H7 (cell line): ENCODE measurements at places on chromosomes 2 and 18. TPM values are rescaled to one million over a fixed set of nuclear protein-coding genes. Genes with fewer than 3 reads are reported as not detected.

- DNase-seq: no peak
These were observed 46.1 kb upstream of the CELF4 start for GRCh38 chr18:37611614-37612279.

DNA sequence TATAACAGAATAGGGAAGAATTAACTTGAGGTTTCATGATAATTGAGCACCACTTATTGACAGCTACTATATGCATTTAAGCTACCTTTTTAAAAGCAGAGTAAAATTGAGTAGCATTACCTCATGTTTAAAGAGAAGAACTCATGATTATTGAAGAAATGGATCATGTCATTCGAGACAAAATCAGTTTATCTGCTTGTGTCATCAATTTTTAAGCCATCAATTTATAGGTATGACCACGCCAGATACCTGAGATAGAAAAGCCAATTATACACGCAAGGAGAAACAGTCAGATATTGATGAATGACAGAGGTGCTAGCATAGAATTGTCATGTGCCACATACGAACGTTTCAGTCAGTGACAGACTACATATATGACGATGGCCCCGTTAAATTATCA is 28.4 kb downstream of the DSG2 start:
- no peak for DNase-seq

DNA sequence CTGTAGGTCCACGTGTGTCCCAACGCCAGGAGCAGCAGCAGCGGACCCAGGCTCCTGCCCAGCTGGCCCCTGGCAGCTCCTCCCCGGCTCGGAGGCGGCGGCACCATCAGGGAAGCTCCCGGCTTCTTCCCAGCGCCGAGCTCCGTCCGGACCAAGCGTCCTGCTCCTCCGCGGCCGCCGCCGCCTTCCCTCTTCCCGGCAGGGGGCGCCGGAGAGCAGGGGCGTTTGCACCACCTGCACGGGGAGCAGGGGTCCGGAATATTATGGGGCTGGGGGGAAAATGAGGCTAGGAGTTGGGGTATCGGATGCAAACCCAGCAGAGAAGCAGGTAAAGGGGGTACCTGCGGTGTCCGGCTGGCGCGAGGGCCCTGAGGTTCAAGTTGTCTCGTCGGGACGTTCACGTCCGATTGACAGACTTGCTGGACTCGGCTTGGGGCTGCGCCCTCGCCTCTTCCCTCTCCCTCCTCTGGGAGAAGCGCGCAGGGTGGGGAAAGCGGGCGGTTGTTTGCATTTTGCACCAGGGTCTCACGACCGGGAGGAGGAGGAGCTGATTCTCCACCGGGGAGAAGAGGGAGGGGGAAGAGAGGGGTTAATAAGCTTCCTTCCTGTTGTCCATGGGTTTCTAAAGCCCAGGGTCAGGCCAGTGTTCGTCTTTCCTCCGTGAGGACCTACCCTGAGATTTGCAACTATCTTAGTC is at the start of gene CCBE1:
TSS of gene CCBE1 (minus strand) at position 188 of the 697 bp plus-strand sequence.
- DNase-seq: peak; percentile 92

DNA sequence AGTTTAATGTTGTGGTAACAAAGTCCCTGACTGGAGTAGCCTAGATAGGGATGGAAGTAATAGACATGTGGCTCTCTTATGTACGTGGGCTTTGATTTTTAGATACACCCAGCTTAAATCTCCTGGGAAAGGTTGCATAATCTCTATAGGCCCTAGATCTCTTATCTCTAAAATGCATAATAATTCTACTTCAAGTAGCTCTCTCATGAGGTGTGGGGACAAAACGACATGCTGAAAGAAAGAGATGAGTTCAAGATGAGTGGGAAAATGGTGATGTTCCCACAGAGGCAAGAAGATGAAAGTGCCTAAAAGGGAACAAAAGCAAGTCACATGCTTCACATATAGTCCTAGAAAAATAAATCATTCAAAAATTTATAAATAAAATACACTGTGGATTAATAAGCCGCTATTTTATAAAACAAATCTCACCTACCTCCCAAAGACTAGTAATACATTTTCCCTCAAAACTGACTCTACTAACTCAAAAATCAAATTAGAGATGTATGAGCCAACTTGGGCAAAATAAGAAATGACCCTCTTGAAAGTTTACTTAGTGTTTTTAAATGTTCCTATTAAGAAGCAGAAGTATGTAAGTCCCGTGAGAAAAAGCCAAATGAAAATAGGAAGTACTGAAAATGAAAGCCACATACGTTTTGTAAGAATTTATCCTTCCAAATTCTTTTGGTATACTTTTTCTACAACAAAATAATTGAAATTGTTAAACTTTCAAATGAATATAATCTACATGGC is 148.2 kb upstream of the ITGA4 start:
- no peak for DNase-seq

Gene NTSR2
- not detected in 2 replicates for total RNA-seq

Gene HOXD12
- not detected in 2 replicates for total RNA-seq

Gene MSGN1
- total RNA-seq: not detected in 2 replicates
